Hypothalamus (tissue), 51 donors: ENCODE measurements at places on chromosomes 3 and 15.

GRCh38 chr3:39960515-39961191 lies 151.2 kb downstream of the MYRIP start:
- no peak for DNase-seq

- no peak for DNase-seq
These were observed 6.7 kb downstream of the ZBTB47 start for GRCh38 chr3:42660131-42660715.

GRCh38 chr3:197959500-197959890 lies 522 bp upstream of the LMLN start:
- no peak for DNase-seq

- DNase-seq: peak; percentile 7
These were observed 397.2 kb downstream of the MECOM start for GRCh38 chr3:169266351-169266750.

DNA sequence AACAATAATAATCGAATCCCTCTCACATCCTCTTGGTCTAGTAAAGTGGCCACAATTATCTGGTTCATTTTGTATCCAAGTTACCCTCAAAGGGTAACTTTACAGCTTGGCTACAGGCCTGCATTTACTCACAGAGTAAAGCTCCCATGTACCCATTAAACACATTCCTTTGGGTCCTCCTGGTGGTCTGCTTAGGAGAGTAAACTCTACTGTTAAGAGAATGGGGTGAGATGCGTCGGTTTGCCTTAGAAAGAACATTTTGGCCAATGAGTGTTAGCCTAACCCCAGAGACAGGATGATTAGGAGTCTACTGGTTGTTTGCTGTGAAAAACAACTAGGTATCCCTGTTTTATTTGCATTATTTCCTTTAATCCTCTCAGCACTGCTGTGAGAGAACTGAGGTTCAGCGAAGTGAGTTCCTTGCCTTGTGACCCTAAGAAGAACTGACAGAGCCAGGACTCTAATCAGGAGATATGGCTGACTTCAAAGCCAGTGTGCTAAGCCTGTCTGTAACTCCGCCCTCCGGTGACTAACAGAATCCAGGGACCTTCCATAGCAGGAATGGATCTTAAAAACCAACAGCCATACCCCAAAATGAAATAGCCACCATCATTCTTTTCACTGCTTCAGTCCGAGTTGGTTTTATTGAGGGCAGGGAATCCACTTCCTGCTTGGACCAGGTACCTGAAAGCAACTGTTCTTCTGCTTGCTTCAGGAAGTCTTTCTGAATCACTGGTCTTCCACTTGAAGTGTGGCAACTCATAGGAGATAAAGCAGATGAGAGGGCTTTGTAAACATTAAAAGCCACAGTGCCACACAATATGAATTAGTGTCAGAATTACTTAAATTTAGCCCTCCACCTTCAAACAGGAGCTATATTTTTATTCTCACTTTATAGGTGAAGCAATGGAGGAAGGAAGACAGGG lies 317.3 kb upstream of the WNT5A start:
- DNase-seq: no peak

DNA sequence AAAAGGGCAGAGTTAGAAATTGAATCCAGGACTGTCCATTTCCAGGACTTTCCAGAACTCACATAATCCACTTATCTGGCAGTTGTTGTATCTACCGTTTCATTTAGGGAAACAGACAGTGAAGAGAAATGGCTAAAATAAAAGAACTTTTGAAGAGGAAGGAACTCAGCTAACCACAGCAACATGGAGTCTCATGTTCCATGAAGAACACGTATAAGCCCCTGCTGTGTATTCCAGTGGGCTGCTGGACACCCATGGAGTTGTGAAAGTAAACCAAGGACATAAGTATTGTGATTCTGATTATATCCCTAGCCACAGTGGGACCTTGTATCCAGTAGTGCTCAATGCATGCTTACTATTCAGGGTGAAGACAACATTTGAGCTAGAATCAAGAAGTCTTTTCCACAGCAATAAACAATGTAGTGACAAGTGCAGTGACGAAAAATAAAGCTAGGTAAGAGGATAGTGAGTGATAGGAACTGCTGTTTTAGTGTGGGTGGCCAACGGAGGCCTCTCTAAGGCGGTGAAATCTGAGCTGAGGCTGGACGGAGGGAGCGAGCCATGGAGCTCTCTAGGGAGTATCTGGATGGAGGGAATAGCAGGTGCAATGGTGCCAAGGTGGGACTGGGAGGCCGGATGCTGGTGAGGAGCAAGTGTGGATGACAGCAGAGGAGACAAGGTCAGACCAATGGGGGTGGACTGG lies 26.8 kb upstream of the TRH start:
- no peak for DNase-seq

DNA sequence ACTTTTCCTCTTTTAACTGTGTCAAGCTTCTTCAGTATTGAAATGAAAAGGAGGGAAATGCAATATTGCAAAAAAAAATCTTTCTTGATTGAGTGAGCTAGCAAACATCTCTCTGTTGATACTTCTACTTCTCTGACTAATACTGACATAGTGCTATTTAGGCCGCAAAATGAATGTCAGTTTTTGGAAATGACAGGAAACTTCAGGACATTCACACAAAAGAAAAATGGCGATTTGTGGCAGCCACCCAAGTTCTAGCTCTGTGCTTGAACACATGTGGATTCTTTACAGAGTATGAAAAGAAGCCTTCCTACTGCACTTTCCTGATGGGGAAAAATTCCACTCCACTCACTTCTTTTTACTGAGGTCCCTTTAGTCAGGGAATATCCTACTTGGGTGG lies 486.8 kb upstream of the ALCAM start:
- DNase-seq: no peak

GRCh38 chr3:15556512-15556911 lies 35.0 kb upstream of the COLQ start:
- DNase-seq: no peak

GRCh38 chr3:161859865-161860450 lies 363.4 kb downstream of the OTOL1 start:
- no peak for DNase-seq

GRCh38 chr3:195171093-195171873 lies 99.7 kb downstream of the XXYLT1 start:
- DNase-seq: no peak

DNA sequence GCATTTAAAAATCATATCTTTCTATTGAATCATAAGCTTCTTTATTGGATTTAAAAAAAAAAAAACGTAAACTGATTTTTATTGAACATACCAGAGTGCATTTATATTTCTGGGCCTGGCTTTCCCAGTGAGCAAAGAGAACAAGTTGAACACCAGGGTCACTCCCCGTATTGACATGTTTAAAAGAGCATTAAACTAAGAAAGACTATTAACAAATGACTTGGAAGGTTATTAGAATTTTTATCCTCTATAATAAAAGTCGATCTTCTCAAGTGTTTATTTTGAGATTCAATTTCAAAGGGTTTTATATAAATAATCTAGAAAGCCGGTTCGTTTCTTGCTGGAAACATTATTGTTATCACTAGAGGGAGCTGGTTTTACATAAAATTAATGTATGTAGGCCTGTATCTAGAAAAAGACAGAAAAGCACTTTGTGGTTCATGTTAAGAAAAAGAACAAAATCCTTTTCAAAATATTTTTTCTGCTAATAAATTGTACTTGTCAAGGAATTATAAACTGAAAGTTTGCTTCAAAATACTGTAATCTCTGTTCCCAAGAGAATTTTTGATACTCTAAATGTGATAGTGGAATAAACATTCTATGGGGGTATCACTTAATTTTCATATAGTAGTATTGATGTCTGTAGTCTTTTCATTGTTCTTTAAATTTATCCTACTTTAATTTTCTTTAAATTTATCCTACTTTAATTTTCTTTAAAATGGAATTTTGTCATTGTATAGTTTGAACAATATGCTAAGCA lies 321.8 kb upstream of the MME start:
- DNase-seq: no peak

DNA sequence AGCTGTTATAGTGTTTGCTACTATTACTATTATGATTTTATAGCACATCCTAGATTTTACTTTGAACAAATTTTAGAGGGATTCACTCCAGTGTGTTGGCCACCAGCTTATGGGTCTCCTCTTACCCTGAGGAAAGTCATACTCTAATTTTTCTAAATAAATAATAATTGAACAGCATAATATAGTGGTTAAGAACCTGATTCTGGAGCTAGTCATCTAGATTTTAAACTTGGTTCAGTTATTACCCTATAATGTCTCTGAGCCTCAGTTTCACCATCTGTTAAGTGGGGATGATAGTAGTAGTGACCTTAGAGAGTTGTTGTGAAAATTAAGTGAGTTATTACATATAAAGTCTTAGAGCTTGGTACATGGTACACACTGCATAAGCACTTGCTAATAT lies 30.7 kb upstream of the TOPAZ1 start:
- no peak for DNase-seq

GRCh38 chr3:9500108-9501050 lies 53.2 kb downstream of the LHFPL4 start:
- no peak for DNase-seq

- no peak for DNase-seq
These were observed 44.3 kb upstream of the SLC24A5 start for GRCh38 chr15:48076454-48076853.

DNA sequence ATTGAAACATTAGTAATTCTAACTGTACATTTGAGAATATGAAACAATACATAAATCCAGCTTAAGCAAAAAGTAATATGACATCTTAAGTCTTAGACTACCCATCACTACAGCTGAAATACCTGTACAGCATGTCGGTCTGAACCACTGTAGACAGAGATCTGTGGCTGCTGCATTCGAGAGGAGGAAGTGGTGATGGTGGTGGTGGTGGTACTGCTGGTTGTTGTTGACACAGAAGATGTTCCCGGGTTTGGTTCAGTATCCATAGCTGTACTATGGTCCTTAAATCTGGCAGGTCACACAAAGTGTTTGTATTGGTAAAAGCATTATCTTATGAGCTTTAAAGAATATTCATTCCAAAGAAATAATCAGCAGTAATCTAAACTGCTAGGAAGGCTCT lies 2.9 kb downstream of the PHC3 start:
- DNase-seq: no peak

DNA sequence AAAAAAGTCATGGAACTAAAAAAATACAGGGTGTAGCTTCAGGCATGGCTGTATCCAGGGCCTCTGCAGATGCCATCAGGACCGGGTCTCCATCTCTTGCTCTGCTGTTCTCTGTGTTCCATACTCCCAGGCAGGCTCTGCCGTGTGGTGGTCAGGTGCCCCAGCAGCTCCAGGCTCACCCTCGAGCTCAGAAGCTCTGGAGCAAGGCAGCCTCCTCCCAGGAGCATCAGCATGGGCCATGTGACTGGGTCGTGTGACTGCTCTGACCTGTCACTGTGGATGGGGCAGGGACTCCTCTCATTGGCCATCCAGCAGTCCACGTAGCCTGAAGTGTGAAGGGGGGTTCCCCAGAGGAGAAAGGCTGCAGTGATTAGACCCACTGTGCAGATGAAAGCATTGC lies 8.5 kb downstream of the FBLN2 start:
- DNase-seq: no peak

- no peak for DNase-seq
These were observed 24.9 kb upstream of the WNT5A start for GRCh38 chr3:55511895-55512570.

DNA sequence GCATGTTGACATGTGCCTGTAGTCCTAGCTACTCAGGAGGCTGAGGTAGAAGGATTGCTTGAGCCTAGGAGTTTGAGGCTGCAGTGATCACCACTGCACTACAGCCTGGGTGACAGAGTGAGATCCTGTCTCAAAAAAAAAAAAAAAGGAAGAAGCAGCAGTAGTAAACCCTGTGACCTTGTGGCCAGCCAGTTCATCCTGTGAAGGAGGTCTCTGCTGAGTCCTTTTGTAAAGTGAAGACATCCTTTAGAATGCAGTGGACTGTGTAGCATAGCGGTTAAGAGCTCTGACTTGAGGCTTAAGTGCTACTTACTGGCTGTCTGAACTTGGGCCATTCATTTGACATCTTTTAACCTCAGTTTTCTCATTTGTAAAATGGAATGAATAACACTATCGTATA lies 8.3 kb downstream of the EXOSC7 start:
- DNase-seq: no peak

DNA sequence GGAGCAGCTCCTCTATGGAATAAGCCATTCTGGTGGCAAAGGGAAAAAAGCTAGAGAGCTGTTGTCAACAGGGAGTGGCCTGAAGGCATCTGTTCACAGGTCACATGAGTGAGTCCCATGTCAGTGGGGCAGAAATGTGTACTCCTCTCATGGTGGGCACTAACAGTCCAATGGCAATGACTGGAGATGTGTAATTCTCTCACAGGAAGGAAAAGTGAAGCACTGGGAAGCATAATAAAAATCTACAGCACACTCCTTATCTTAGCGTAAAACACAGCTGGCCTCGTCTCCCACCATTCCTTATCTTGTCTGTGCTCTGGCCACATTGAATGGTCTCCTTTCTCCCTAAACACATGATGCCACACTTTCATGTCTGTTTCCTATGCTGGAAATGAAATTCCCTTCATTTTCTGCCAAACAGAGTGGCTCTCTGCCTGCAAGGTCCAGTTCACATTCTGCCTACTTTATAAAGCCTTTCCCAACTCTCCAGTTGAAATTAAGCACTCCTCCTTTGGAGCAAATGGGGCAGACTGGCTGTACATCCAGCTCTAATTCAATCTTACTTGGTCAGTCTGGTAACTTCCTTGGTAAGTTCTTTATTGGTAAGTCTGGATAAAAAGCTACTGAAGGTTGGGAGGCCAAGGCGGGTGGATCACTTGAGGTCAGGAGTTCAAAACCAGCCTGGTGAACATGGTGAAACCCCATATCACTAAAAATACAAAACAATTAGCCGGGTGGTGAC lies 139.8 kb downstream of the RPL22L1 start:
- DNase-seq: no peak

GRCh38 chr3:100103558-100104441 lies 10.5 kb downstream of the FILIP1L start:
- DNase-seq: no peak
